Stimulated activated CD8-positive, alpha-beta memory T cell treated with anti-CD3 and anti-CD28 coated beads, Interleukin-2, amount 100 ng/mL, for 1 hour (primary cell): ENCODE measurements at places on chromosomes 7 and 10.
A peak's percentile ranks its signal among the peaks of the same experiment; 100 is the strongest.

GRCh38 chr7:127667759-127668530 is 16.0 kb downstream of the SND1 start:
- DNase-seq = no peak

DNA sequence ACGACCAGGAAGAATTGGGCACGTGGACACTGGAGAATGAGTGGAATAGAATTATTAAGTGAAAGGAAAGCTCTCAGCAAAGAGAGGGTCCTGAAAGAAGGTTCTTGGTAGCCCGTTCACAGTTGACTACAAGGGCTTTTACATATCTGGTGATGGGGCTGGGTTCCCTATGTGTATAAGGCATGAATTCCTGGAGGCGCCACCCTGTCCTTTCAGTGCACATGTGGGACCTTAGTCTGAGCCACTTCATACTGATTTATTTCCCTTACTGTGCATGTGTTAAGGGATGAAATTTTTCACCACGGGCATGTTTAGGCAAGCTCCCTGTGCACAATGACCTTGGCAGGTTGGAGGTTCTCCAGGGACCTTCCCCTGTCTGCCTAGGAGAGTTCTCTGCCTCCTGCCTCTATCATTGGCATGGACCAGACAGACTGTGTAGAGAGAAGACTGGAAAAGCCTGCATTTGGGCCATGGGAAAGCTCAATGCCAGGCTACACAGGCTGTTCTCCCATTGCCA is 145.9 kb upstream of the ITGB1 start:
- DNase-seq = no peak

GRCh38 chr7:144725070-144725469 is 110.8 kb downstream of the TPK1 start:
- no peak for DNase-seq

GRCh38 chr7:12630513-12630819 is 57.0 kb upstream of the ARL4A start:
- no peak for DNase-seq

GRCh38 chr7:148940702-148941597 is 56.9 kb upstream of the EZH2 start:
- DNase-seq = peak; percentile 38

- DNase-seq = no peak
Measured at GRCh38 chr7:41822259-41822817, 119.4 kb upstream of the INHBA start.

- no peak for DNase-seq
Measured at GRCh38 chr10:72692994-72693781, 1.2 kb downstream of the MCU start.

DNA sequence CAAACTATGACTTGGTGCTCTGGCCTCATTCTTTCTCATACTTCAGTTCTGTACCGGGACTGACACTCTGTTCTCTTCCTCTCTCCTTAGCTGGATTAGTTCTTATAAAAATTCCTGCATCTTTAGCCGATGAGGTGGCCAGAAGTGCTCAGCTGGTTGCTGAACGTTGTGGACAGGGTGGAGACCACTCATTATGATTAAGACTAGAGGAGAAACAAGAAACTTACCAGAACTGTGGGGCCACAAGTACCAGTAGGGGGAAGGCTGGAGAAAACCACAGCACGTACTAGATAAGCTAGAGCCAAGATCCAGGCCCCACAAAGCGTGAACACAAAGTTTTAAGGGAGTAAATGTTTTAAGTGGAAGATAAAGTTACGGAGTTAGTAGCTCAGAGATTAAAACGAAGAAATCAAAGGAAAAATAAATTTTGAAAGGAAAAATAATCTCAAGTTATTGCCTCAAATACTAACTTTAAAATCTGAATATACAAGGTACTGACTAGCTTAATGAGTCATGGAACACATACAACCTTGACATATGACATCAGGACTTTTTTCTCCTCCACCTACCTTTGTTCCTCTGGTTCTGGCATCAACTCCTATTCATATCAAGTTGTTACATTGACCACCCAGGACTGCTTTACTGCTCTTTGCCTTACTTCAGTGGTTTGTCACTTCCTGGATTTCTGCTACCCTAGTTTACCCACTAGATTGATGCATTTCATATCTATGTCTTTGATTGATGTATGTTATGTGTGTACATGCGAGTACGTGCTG is 469.0 kb downstream of the TFEC start:
- DNase-seq = no peak

GRCh38 chr7:101428093-101428866 is 65.6 kb downstream of the COL26A1 start:
- no peak for DNase-seq
